Activated CD4-positive, alpha-beta T cell treated with anti-CD3 and anti-CD28 coated beads for 24 hours (primary cell): ENCODE measurements at places on chromosomes 11 and 22.

DNA sequence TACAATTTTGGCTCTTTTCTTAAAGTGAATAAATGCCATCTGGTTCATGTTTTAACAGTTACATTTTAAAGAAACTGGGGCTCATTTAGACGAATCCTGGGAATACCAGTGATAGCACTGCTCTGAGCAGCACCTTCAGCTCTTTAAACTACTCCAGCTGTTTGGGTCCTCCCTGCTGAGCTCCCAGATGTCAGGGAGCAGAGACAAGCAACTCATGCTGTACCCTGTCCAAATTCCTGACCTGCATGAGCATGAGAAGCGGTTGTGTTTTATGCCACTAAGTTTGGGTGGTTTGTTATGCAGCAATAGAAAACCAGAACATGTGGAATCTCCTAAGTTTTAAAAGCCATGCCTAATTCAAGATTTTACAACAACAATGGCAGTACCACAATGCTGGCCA lies 90.0 kb downstream of the FDX1 start:
- no peak for DNase-seq

- no peak for DNase-seq
Observed at GRCh38 chr11:8527939-8528338, 66.1 kb downstream of the STK33 start.

DNA sequence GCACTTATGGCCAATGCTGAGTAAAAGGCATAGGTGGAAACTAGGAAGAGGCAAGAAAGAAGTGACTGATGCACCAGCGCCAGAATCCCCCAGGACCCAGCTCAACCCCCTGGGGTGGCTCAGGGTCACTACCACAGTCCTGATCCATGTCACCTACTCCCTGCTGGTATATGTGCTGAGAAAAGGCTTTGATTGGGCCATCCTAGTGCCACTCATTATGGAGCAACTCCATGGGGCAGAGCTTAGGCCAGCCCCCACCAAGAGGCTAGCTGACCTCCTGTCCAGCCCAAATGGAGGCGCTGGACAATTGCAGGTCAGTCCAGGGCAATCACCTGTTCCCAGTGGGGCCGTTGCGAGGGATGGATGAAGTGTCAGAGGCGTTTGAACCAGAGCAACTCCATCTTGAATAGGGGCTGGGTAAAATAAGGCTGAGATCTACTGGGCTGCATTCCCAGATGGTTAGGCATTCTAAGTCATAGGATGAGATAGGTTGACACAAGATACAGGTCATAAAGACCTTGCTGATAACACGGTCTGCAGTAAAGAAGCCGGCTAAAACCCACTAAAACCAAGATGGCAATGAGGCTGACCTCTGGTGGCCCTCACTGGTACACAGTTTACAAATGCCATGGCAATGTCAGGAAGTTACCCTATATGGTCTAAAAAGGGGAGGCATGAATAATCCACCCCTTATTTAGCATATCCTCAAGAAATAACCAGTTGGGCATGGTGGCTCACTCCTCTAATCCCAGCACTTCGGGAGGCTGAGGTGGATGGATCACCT lies 20.6 kb upstream of the DAGLA start:
- DNase-seq, result no peak

- DNase-seq, result no peak
Observed at GRCh38 chr11:98871690-98872089, 149.1 kb upstream of the CNTN5 start.

DNA sequence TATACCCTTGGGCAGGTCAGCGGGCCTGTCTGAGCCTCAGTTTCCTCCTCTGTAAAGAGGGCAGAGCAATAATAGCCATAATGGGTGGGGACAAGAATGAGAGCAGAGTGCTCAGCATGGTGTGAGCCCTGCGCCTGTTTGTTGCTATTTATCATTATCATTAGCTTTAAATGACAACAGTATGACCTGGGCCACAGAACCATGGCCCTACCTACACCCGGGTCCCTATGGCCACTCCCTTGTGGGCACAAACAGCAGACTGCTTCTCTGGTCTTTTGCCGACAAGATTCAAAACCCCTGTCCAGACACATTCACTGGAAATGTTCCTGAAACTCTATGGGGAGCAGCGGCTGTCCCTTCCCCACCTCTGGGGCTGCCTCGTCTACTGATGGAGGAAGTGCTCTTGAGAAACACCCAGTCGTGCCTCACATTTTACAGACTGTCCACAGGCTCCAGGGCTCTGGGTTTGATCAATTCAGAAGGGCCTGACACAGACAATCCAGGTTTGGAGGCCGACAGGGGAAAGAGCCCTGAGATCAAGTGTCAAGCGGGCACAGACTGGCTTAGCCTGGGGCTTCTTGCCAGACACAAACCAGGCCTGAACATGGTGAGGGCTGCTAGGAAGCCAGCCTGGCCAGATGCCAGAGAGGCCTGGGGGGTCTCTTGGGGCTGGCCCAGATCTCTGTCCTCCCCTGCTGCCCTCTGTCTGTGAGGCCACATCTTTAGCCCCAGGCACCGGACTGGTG lies 112.5 kb upstream of the CD82 start:
- no peak for DNase-seq
